Cardiac septum (tissue), 1 donor: ENCODE measurements at places on chromosomes 16 and 17.

DNA sequence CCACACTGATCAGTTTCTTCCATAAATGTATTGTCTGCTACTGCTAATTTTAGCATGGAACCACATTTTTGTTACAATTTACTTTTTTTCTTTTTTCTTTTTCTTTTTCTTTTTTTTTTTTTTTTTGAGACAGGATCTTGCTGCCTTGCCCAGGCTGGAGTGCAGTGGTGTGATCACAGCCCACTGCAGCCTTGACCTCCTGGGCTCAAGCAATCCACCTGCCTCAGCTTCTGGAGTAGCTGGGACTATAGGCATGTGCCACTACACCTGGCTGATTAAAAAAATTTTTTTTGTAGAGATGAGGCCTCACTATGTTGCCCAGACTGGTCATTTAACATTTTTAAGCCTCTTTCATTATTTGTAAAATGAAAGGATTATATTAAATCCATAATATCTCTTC is 19.1 kb downstream of the ZPBP2 start:
- DNase-seq, result no peak

GRCh38 chr17:39600997-39601597 is 6.6 kb downstream of the NEUROD2 start:
- DNase-seq, result no peak

DNA sequence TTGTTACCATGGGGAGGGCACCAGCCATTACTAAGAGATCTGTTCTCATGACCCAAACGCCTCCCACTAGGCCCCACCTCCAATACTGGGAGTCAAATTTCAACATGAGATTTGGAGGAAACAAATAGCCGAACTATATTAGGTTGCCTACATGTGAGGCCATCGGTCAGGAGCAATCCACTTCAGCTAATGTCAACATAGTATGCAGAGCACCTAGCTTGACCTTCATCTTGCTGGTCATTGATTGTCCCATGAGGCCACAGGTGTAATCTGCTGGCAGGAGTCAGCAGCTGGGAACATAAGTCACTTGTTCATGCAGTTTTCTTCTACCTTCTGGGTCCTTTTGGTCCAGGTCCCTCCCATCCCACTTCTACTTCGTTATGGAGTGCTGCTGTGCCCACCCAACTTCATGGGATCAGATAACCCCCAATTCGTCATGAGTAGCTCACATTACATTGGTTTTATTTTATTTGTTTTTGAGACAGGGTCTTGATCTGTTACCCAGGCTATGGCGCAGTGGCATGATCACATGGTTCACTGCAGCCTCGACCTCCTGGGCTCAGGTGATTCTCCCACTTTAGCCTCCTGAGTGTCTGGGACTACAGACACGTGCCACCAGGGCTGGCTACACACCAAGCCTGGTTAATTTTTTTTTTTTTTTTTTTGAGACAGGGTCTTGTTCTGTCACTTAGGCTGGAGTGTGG is 5.9 kb upstream of the KPNA2 start:
- DNase-seq, result no peak

GRCh38 chr16:27410761-27411160 is 8.8 kb downstream of the IL21R start:
- DNase-seq, result no peak

- DNase-seq, result no peak
Measured at GRCh38 chr17:6558932-6559752, 2.8 kb upstream of the PITPNM3 start.

DNA sequence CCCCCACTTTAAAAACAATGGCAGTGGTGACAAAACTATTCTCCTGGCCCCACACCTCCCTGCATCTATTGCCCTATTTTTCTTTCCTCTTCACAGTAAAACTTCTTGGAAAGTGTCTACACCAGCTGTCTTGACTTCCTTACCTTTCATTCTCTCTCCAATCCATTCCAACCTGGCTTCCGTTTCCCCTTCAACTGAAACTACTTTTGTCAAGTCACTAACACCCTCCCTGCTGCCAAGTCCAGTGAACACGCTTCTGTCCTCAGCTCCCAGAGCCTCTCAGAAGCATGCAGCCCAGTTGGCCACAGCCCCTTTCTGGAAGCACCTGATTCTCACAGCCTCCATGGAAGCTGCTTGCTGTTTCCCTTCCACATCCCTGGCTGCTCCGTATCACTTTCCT is 4.0 kb upstream of the SCN4A start:
- DNase-seq, result no peak

- no peak for DNase-seq
Measured at GRCh38 chr16:15593235-15593634, 49.7 kb downstream of the MARF1 start.

GRCh38 chr17:50021681-50022370 is 26.8 kb upstream of the DLX3 start:
- DNase-seq, result no peak

GRCh38 chr16:48540222-48540900 is 69.6 kb downstream of the N4BP1 start:
- DNase-seq, result no peak

- no peak for DNase-seq
Measured at GRCh38 chr17:46175891-46176290, 17.3 kb downstream of the KANSL1 start.

DNA sequence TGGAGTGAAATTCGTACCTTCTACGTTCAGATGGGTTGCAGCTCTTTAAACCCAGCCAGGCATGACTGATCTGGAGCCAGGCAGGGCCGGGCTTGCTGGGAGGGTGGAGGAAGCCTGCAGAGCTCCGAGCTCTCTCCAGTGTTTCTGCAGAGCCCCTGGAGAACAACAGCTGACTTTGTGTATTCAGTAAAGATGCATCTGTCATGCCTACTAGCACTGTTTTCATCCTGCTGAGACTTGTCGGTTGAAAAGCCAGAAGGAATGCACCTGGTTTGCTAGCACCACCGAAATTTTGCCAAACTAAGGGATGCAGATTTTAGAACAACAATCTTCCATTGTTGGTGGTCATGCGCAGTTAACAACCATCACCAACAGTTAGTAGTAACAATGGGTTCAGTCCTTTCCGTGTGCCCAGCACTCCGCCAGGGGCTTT is 22.4 kb upstream of the SCNN1B start:
- no peak for DNase-seq

DNA sequence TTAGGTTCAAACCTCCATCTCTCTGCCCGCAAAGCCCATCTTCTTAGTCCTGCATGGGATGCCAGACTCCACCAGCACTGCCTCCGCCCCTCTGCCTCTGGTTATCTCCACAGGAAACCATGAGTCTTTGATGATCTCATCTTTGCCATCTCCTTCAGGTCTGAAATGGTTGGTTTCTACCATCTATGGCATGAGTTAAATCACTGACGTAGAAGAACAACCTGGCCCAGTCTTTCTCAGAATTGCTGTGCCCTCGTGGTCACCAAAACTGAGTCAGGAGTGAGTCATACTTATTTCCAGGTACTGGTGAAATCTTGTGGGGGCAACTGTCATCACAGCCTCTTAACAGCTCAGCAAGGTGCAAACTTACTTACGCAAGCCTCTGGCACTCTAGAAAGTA is 468.7 kb upstream of the C16orf82 start:
- no peak for DNase-seq

DNA sequence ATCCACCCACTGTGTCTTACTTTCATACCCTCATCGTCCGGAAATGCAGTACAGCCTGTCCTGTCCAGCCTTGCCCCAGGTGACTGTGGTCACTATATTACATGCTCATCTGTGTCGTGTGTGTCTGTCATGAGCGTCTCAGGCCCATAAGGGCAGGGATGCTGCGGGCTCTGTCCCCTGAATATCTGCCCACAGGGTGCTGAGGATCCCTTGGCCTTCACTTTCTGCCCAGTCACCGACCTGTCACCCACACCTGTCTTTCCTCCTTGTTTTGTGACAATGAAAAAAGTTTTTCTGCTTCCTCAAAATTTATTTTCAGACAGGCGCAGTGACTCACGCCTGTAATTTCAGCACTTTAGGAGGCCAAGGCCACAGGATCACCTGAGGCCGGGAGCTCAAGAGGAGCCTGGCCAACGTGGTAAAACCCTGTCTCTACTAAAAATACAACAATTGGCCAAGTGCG is 1.4 kb upstream of the CTRB1 start:
- DNase-seq, result no peak

DNA sequence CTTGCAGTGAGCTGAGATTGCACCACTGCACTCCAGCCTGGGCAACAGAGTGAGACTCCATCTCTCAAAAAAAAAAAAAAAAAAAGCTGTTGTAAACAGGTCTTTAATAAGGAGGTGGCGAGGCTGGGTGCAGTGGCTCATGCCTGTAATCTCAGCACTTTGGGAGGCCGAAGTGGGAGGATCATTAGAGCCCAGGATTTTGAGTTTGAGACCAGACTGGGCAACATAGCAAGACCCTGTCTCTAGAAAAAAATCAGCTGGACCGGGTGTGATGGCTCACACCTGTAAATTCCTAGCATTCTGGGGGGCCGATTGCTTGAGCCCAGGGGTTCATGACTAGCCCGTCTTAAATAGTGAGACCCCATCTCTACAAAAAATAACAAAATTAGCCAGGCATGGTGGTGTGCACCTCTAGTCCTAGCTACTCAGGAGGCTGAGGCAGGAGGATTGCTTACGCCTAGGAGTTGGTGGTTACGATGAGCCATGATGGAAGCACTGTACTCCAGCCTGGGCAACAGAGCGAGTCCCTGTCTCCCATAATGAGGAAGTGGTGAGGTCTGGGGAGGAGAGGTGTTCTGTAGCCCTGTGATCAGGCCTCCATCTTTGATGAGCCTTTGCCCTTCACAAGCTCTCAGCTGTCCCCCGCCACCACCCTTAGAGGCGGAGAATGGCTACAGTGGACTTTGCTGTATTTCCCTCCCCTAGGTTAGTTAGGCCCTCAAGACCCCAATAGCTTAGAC is 36.2 kb downstream of the ZNF778 start:
- DNase-seq, result no peak

GRCh38 chr17:32288615-32289014 is 23.0 kb downstream of the RHBDL3 start:
- DNase-seq, result no peak

GRCh38 chr17:76845541-76846017 is 22.6 kb upstream of the MGAT5B start:
- DNase-seq, result no peak

DNA sequence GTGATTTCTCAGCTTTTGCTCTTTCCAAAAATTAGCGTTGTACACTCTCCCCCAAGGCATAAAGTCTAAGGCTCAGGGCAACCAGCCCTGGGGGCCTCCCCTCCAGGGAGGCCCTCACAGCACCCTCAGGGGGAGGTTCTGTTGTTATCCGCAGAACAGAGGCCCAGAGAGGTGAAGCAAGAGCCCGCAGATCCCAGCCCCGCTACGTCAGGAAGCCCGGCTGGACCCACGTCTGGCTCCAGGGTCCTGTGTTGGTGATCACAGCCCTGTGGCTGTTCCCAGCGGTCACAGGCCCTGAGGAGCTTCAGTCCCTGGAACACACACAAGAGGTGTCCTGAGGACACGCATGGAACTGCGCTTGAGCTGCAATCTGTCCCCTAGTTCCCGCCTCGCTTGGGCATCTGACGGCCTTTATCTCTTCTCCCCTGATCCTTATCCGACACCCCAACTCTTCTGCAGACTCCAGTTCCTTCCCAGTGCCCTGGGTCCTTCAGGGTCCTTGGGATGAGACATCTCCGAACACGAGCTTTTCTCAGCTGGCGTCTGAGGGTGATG is 1.1 kb upstream of the ZG16B start:
- DNase-seq, result no peak

DNA sequence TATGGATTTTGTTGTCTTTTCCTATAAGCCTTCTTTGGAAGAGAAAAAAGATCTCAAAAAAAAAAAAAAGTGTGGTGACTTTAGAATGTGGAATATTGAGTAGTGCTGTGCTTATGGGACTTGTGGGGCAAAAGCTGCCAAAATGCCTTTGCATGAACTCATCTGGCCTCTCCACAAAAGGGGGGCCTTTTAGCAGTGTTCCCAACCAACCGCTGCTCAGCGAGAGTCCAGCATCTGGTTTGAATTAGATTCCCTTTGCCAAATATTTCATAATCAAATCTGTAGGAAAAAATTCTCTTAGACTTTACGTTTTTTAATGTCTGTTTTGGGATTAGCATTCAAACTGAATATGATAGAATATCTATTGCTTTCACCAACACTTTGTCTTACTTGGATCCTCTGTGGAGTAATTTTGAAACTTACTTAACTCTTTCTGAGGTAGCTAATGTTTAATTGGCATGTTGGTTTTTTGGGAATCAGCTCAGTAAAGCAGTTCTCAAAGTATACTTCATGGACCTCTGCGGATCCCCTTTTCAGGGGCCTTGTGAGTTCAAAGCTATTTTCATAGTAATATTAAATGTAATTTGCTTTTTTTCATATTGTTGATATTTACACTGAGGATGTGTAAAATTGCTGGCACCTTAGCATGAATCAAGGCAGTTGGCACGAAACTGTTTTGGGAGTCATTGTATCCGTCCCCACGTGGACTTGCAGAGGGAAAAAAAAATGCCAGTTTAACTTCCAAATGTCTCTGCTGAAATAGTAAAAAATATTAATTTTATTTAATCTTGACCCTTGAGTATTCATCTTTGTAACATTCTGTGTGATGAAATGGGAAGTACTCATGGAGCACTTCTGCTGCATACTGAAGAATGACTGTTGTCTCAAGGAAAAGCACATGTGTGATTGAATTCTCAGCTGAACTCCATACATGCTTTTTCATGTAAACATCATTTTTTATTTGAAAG is 34.7 kb upstream of the VPS4A start:
- DNase-seq, result no peak

DNA sequence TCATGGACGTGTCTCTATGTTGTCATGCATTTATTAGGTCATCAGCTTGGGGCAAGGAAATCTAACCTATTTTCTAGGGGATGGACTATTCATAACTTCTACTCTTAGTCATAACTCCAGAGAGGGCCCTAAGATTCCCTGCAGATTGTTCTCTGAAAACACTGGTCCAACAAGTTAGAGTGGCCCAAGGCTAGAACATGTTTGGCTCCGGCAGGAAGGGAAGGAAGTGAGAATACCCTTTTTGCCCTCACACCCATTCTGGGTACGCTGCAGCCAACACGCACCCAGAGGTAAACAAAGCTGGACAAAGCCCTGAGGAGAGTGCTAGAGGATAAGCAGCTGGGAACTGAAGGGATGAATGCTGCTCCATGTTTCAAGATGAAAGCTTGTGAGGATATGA is 9.9 kb downstream of the C16orf86 start:
- DNase-seq, result no peak
